ENCODE measurements at places on chromosomes 1 and 21.
A peak's percentile ranks its signal among the peaks of the same experiment; 100 is the strongest.

DNA sequence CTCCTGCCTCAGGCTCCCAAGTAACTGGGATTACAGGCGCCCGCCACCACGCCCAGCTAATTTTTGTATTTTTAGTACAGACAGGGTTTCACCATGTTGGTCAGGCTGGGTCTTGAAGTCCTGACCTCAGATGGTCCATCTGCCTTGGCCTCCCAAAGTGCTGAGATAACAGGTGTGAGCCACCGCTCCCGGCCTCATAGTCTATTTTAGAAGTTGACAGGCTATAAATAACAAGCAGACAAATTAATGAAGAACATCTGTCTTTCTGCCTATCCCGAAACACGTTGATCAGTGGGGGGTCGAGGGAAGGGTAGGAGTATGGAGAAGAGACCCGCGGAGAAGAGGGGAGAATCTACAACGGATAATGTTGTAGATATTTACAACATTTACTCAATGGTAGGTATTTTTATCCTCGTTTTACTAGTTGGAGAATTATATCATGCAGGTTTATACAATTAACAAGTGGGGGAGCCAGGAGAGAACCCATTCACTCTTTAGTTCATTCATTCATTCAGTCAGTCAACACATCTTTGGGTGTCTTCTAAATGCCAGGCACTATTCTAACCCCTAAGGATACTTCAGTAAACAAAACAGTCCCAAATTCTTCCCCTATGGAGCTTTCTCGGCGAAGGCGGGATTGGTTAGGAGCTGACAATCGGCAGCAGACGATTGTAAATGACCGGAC, 497 bp upstream of the IFNAR2 start:
- DNase-seq = no peak

DNA sequence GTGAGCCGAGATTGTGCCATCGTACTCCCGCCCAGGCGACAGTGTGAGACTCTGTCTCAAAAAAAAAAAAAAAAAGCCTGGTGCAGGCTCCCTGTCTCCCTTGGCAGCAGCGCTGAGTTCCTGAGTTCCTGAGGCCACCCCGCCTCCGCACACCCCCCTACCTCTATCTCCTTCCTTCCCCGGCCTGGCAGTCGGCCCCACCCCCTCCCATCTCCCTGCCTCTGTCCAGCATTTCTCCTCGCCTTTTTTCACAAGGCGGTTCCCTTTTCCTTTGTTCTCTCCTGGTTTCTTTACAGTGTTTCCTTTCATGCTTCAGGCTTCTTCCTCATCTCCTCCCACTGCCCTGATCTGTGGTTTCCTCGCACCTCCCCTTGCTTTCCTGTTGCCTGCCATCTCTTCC, 2.7 kb downstream of the RORC start:
- peak; percentile 18 for DNase-seq

GRCh38 chr1:208497866-208498541, 253.8 kb upstream of the PLXNA2 start:
- DNase-seq = no peak

DNA sequence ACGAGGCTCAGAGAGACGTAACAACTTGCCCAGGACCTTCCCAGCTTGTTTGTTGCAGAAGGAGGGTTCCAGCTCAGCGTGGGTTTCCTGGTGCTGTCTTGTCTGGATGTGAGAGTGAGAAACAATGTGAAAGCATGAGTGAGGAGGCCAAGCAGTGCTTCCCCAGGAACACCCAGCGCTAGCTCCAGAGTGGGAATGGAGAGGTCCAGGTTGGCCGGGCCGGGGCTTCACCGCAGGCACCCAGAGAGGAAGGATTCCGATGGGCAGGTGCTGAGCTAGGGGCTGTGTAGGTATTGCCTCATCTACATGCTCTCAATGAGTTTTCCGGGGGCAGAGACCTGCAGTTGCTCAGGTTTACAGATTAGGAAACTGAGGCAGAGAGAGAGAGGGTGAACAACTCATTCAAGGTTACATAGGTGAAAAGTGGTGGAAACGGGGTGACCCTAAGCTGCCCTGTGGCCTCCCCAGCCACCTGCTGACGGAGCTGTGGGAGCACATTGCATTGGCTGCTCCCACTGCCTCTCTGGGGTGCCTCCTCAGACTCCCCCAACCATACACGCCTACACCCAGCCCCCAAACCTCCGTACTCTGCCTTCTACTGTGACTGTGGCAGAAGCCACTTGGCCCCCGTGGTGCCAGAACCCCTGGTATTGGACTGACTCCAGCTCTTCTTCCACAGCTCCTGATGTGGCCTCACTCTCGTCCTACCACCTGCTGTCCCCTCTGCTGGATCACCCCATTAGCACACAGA, 51.2 kb downstream of the B3GALT5 start:
- DNase-seq = no peak

DNA sequence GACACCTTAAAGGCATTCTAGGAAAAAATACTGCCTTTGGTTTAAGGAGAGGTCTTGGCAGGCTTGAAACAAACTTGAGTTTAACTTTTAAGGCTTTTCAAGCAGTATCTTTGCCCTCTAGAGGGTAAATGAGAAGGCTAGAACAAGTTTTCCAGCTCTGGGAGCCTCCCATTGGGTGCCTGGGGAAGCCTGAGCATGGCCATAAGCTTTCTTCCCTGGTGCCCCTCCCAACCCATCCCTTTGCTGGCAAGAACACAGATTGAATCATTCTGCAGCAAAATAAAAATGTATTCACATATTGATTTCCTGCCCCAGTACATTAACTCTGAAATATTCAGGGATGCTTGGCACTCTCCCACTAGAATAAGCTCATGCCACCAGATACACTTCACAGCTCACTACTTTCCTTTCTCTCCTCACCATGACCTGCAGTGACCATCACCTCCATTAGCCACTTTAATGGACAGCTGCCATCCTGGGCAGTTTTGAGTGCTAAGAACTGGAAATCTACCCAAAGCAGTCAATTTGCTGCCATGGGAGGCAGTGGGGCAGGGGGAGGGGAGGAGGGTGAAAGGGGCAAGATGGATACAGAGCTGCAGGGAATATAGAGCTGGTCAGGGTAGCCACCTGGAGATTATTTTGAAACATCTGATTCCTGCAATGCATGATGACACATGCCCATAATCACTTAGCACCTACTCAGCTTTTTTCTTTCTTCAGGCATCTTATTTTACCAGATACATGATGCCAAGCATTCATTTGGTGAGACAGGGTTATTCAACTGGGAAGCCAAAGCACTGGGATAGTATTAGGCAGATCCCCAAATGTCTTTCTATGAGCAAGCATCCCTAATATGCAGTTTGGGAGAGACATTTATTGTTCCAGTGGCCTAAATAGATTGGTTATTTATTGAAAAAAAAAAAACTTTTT, 140.6 kb downstream of the SYT2 start:
- DNase-seq = peak; percentile 61

- no peak for DNase-seq
Observed at GRCh38 chr1:162688521-162688920, 56.3 kb downstream of the DDR2 start.

DNA sequence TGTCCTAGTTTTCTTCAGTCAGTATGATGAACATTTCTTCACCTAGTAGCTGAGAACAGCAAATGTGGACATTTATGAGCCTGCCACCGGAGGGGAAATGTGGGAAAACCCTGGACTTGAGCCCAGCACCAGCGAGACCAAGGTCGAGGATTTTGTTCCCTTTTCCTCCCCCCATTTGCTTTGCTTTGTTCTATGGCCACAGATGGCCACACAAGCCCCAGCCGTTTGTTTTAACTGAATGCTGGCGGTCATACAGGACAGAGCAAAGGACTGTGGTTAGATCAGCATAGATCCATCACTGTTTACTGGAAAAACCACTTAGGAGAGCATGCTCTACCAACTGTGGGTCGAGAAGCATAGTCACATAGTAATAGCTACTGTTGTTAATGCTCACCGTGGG, 20.9 kb downstream of the SH2D2A start:
- DNase-seq = no peak

GRCh38 chr1:88053065-88053464, 631.0 kb upstream of the PKN2 start:
- DNase-seq = no peak

GRCh38 chr21:31781737-31782136, 49.8 kb upstream of the SCAF4 start:
- DNase-seq = peak; percentile 75

GRCh38 chr1:16116625-16117024, 39.2 kb downstream of the EPHA2 start:
- DNase-seq = no peak

Measured in fibroblast of skin of scalp (primary cell).